Activated CD8-positive, alpha-beta memory T cell treated with anti-CD3 and anti-CD28 coated beads for 1 hour (primary cell): ENCODE measurements at places on chromosomes 5 and 9.

GRCh38 chr5:123460296-123460729 is 37.1 kb upstream of the CEP120 start:
- DNase-seq, result no peak

DNA sequence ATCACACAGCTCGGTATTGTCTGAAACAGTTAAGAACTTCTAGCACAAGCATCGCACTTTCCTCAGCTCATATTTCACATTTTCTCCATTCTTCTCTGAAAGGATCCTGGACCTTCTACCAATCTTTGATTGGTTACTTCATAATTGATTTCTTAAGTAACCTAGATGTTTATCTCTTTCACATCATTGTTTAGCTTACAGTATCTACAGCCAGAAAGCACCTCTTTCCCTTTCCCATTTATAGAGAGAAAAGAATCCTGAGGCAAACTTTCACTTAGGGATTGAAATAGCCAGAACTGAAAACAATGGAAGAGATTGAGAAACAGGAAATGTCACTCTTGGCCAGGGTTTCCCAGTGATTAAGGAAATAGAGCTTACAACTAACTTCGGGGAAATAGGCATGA is 2.5 kb downstream of the IL33 start:
- DNase-seq, result no peak

- no peak for DNase-seq
Measured at GRCh38 chr9:125995006-125995405, 247.8 kb downstream of the PBX3 start.

DNA sequence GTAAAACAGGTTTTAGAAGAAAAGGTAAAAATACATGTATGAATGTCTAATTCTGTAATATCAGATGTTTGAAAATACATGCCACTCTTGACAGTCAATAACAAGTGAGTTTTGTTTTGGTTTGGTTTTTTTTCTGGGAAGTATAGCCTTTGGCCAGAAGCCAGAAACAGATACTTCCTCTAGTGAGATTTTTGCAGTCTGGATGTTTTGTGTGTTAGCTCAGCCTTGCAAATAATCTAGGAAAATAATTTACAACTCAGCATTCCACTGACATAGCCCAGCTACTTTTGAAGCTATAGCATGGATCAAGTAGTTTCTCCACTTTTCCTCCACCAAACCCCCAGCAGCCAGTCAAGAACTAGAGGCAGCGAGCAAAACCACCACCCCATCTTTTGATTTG is 56.7 kb downstream of the SLC1A1 start:
- no peak for DNase-seq

GRCh38 chr9:126439402-126439765 is 112.8 kb downstream of the MVB12B start:
- DNase-seq, result no peak

DNA sequence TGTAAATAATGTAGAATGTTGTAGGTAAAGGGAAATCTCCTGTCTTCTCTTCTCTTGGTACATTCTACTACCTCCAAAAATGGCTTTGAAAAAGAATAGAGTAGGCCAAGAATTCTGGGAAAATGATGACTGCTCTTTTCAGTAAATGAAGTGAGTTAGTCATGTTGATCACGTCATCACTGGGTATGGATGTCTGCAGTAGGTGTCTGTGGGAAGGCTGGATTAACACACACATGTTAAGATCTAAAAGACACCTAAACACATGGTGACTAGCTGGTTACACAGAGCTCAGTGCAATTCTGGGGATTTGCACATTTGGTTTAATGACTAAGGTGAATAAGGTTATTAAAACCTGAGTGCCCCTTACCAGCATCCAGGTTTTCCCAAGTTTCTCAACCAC is 161.5 kb downstream of the CEP120 start:
- DNase-seq, result no peak

DNA sequence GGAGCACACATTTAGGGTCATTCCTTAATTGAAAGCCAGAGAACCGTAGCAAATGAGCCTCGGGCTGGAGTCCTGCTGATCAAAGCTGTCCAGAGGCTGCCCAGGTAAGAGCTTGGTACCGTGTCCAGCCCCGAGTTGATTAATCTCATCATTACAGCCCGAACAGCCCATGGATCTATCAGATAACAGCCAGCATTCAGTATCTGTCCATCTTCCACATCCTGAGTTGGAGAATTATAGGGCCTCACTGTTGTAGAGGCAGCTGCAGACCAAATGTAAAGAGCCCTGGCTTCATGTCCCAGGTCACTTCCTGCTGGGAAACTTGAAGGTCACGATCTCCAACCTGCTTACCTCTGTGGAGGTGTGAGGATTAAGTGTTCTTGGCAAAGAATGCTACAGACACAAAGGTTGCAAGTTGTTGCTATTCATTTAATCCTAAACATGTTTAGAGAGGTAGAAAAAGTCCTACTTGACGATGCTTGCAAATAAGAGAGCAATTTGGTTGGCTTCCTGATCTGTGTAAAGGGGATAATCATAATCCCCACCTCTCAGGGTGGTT is 16.1 kb downstream of the GGTA1 start:
- DNase-seq, result no peak
